ENCODE measurements at places on chromosomes 2 and 18. TPM values are rescaled to one million over a fixed set of nuclear protein-coding genes. Genes with fewer than 3 reads are reported as not detected.

ELAC1 gene
- 7.1 TPM for total RNA-seq

SIGLEC15 gene
- not detected for total RNA-seq

IL18R1 gene
- 83.8 TPM for total RNA-seq

PLA2R1 gene
- not detected for total RNA-seq

ARHGEF4 gene
- not detected for total RNA-seq

IHH gene
- total RNA-seq: 0.17 TPM

IL36A gene
- 0.32 TPM for total RNA-seq

VSNL1 gene
- not detected for total RNA-seq

TFPI gene
- not detected for total RNA-seq

NR4A2 gene
- total RNA-seq: 5.5 TPM

ARHGEF33 gene
- 0.12 TPM for total RNA-seq

IL18RAP gene
- 43.4 TPM for total RNA-seq

MPP4 gene
- 0.15 TPM for total RNA-seq

RAB6C gene
- not detected for total RNA-seq

GNLY gene
- total RNA-seq: 330 TPM

NEUROD1 gene
- total RNA-seq: not detected

KIF1A gene
- total RNA-seq: 0.17 TPM

CRYGD gene
- not detected for total RNA-seq

SMPD4 gene
- total RNA-seq: 72.7 TPM

TUBA4B gene
- total RNA-seq: not detected

SMYD1 gene
- not detected for total RNA-seq

WDFY1 gene
- total RNA-seq: 55.6 TPM

SLC14A1 gene
- 0.59 TPM for total RNA-seq

ALPI gene
- total RNA-seq: not detected

NTSR2 gene
- total RNA-seq: not detected

KLHL30 gene
- total RNA-seq: not detected

ASPRV1 gene
- total RNA-seq: 1.1 TPM

OR6B2 gene
- not detected for total RNA-seq

RMC1 gene
- total RNA-seq: 59.8 TPM

CD28 gene
- 124 TPM for total RNA-seq

GFPT1 gene
- total RNA-seq: 38.9 TPM

SUCLG1 gene
- total RNA-seq: 68.6 TPM

Data from T-helper 1 cell treated with Interleukin-12 subunit alpha and Interleukin-12 subunit beta and Interleukin-4 antibody, amounts not matched to agents 30 ng/mL and 1 ng/mL, for 36 hours (primary cell).